ENCODE measurements at places on chromosomes 6 and 20.

DNA sequence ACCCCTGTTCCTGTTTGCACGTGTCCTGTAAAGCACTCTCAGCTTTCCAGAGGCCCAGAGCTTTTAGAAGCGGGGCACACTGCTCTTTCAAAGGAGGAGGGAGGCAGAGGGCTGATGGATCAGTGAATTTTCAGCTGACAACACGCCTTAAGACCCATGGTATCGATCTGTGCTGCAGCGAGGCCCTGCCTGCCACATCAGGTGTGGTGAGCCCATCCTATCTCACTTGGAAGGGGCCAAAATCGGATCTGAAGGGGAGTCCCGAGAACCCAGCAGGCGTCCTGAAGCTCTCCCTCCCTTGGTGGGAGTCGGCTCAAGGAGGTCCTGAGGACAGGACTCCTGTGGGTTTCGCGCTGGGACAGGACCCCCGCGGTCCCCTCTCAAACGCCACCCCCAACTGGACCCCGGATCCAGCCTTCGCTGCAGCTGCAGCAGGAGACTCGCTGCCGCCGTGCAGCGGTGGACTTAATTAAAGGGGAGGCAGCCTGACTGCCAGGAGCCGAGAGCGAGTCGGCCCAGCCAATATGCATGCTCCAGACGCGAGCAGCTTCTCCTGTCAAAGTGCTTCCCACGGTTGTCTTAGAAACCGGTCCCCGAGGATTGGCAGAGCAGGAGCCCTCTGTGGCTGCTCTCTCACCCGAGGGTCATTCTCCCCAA, 580.0 kb upstream of the ZNF337 start:
- DNase-seq: no peak

DNA sequence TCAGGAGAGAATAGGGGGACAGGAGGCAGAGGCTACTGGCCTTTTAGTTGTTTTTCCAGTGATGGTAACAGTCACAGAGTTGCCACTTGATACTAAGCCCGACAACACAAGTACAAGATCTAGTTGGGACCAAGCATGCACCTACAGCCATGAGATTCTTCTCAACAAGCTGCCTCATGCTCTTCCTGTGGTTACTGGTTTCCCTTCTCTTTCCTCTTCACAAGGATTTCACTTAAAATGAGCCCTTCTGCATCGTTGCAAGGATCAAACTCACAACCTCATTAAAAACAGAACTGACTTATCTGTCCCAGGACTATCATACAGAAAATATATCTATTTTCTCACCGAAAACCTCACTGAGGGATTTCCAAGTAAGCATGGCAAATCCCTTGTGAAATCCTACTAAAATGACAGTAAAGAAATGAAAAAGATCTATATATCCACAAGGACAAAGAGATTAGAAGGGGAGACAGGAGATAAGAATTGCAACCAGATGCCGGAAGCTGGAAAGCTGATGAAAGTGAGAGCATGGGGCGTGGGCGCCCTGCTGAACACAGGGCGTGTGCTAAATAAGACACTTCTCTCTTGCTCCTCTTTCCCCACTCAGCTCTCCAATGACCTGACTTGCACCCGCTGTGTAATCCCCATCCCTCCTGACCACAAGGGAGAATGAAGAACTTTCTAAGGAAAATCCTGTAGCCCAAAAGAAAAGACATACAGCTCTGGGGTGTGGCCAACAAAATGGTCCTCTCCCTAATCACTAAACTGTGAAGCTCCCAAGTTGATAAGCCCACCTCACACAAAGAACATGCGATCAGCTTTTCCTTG, 13.4 kb downstream of the MTFR2 start:
- DNase-seq: no peak

GRCh38 chr6:90874931-90875330, 288.1 kb upstream of the MAP3K7 start:
- no peak for DNase-seq

GRCh38 chr6:10484912-10485311, 36.2 kb upstream of the GCNT2 start:
- no peak for DNase-seq

DNA sequence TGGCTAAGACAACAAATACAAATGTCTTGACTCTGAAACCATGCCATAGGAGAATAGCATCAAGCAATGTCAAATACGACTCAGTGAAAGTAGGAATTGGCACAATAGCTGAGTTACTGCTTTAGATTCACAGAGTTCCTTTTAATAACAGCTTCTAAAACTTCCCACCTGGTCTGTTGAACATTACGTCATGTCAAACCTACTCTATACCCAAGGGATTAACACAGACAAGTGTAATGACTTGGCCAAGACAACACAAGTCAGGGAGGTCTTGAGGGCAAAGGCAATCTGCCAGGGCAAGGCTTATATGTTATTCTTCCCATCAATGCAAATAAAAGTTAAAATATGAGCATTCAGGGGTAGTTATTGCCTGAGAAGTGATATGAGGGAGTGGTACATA, 265.1 kb upstream of the PRDM1 start:
- DNase-seq: no peak

- no peak for DNase-seq
These were observed 538.6 kb upstream of the MARCKS start for GRCh38 chr6:113318575-113318917.

GRCh38 chr6:3859878-3860552, 10.8 kb downstream of the FAM50B start:
- no peak for DNase-seq

DNA sequence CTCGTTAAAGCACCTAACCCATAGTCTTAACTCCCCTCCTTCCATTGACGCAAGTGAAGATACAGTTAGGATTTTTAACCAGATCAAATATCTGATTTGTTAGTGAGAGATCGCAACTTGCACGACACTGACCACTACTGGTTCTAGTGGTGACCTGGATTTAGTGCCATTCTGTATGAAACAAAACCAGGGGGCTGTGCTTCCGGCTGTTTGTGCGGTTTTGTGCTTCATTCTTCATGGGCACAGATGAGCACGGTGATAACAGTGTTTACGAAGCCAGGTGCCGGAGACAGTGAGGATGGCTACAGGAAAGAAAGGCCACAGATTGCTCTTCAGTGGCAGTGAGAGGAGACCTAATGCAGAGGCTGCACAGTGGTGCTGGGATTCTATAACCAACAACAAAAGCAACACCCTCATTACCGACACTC, 75.5 kb downstream of the NOL4L start:
- DNase-seq: peak; percentile 59

- DNase-seq: no peak
These were observed 284.5 kb downstream of the UST start for GRCh38 chr6:149031201-149031858.

GRCh38 chr6:158002951-158003853, 21.5 kb downstream of the SYNJ2 start:
- no peak for DNase-seq

DNA sequence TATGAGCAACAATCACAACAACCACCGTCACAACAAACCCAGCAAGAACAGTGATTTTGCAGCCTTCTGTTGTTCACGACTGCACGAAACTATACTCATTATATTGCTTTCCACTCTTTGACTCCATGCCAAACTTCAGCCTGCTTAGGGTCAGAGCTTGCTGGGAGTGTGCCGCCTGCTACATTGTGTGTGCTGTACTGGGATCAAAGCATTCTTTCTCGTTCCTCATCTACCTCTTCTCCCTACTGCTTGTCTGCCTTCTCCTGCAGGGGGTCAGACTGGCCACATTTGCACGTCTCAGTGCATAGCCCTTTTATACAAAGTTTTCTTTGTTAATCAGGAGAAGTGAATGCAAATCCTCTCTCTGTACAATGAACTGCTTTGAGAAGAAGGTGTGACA, 401.6 kb upstream of the CITED2 start:
- DNase-seq: no peak

GRCh38 chr6:82741325-82741995, 324.2 kb downstream of the UBE3D start:
- DNase-seq: no peak

DNA sequence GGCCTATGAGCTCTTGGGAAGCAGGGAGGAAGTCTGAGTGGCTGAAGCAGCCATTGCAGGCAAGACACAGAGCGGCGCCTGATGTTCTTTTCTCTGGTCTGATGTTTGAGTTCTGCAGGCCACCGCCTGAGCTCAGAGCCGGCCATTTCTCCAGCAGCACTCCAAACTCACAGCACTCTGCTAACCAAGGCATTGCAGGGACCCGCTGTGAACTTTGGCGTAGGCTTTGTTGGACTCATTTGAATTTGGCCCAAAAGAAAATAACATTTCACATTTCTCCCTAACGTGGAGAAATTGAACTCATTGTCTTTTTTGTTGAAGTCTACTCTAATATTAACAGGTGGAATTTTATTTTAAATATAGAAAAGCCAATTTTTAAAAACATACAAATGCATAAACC, 336.1 kb downstream of the FARS2 start:
- no peak for DNase-seq

- DNase-seq: no peak
These were observed 162.4 kb upstream of the QKI start for GRCh38 chr6:163252061-163252591.

- DNase-seq: no peak
These were observed 317.3 kb downstream of the DOK5 start for GRCh38 chr20:54792688-54793087.

DNA sequence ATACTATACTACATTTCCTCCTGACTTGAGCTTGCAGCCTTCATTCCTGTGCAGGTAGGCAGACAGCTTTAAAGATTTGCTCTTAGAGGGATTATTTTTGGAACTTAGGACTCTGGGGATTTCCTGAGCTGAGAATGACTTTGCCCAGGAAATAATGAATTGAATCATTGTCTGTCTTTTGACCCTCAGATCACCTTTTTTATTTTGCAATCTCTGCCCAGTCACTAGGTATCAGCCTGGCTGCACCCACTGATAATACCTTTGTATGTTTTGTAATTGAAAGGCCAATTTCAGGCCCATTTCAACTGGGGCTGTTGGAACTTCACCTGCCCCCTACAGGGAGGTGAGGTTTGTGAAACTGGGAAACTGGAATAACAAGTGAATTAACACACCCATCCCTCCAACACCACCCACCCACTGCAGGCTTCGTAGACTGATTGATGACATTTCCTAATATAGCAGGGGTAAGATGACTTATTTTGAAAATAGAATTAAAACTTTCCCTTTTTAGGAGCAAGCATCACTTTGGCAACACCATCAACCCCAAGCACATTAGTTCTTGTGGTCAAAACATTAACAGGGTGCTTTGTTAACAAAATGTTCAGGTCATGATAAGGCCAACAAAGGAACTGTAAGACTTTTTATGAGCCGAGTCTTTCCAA, 157.1 kb upstream of the CENPW start:
- DNase-seq: no peak

DNA sequence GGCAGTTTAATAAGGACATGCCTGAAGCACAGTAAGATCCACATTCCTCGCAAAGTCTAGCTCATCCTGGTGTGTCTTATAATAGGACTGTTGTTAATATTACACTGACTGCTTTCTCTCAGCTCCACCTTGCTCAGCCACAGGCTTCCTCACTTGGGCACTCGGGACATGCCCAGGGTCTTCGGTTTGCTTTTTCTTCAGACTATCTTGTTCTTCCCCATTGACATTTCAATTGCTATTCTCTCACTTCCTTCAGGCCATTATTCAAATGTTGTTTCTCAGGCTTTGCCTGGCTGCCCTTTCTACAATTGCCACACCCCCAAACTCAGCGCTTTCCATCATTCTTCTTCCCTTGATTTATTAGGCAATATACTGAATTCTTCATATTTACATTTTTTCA, 274.8 kb upstream of the RGS17 start:
- no peak for DNase-seq

DNA sequence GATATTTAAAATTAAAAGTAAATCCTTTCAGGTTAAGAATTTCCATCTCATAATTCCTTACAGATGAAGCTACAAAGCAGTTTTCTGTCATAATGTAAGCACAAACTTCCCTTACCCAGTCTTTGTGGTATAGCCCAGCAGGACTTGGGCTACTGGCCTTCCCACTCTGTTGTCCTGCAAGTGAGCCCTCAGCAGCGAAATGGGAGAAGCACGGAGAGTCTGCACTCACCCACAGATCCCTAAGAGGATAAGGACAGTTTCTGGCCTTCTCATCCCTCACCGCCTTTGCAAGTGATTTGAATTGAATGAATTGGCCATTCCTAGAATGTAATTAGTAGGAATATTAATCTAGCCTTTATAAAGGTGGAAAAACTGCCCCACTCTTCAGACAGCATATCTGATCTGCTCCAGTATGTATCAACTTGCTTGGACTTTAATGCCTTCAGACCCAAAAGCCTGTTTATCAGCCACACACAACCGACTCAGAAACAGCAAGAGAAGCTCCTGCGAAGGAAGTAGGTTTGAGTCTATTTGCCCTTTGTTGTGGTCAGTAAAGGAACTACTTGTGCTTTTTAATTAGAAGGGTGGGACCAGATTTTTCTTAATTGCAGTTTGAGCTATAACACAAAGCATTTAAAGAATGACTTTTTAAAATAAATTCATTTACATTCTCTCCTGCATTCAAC, 29.9 kb upstream of the PRDM1 start:
- peak; percentile 4 for DNase-seq

DNA sequence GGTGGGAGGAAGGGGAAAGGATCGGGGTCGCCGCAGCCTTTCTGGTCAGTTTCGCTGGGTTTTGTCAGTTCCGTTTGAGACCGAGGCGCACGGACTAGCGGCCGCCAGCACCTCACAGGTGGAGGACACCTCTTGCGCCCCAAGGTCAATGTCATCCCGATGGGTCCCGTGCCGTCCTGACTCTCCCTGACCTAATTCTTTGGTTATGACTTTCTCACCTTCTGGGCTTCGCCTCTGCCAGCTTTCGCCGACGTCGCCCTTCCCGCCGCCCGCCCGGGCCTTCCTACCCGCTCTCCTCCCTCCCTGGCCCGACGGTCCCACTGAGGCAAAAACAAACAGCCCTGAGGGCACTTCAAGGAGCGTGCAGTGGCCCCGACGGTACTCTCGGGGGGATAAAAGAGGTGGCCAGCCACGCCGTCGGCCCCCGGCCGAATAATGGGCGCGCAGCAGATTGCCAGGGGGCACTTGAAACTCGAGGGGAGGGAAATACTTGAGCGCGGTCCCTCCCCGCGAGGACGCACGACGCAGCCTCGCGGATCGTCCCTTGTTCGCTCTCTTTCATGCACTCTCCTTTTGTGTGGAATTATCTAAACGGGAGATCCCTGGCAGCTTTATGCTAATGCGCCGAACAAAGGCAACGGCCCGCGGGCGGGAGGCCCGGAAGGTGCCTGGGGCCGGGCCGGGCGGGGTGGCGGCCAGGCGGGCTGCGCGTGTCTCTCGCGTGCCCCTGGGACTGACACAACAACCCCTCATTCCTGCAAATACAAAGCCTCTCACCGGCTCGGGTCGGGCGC, 3.9 kb upstream of the INSM1 start:
- DNase-seq: no peak

- DNase-seq: no peak
These were observed 122.3 kb downstream of the NKAIN2 start for GRCh38 chr6:123925842-123926399.

- no peak for DNase-seq
These were observed 24.9 kb upstream of the PHACTR2 start for GRCh38 chr6:143652841-143653331.

DNA sequence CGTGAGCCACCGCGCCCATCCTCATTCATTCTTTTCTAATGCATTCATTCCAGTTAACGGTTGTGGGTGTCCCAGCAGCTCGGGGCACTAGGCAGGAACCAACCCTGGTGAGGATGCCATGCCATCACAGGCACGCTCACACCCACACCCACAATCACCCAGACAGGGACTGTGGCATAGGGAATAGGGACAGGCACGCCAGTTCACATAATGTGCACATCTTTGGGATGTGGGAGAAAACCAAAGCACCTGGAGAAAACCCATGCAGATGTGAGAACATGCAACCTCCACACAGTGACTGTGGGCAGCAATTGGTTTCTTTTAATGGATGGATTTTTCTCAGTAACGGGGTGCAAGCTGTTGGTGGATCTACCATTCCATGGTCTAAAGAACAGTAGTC, 64.3 kb downstream of the IRF4 start:
- DNase-seq: no peak

GRCh38 chr6:40146902-40147301, 212.6 kb upstream of the MOCS1 start:
- DNase-seq: no peak
